Effector memory CD4-positive, alpha-beta T cell (primary cell): ENCODE measurements at places on chromosomes 3 and 15.

GRCh38 chr3:144104679-144105078, 133.1 kb downstream of the DIPK2A start:
- DNase-seq: no peak

GRCh38 chr3:163838769-163839168, 1239.5 kb downstream of the SI start:
- no peak for DNase-seq

DNA sequence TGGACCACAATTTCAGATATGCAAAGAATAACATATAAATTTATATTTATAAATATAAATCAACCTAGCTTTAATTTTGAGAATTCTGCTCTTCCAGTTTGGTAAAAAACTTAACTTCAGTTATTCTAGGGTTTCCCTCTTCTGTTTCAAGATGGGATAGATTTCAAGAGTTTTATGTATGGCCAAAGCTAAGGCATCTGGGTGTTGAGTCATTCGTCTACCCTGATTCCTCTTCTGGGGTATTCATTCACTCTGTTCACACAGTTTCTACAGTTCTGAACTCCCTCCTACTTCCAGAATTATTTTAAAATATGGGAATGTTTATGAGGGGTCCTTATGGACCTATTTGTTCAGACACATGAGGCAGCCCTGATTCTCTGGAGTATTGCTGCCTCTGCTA, 4.2 kb upstream of the FGF7 start:
- DNase-seq: no peak

DNA sequence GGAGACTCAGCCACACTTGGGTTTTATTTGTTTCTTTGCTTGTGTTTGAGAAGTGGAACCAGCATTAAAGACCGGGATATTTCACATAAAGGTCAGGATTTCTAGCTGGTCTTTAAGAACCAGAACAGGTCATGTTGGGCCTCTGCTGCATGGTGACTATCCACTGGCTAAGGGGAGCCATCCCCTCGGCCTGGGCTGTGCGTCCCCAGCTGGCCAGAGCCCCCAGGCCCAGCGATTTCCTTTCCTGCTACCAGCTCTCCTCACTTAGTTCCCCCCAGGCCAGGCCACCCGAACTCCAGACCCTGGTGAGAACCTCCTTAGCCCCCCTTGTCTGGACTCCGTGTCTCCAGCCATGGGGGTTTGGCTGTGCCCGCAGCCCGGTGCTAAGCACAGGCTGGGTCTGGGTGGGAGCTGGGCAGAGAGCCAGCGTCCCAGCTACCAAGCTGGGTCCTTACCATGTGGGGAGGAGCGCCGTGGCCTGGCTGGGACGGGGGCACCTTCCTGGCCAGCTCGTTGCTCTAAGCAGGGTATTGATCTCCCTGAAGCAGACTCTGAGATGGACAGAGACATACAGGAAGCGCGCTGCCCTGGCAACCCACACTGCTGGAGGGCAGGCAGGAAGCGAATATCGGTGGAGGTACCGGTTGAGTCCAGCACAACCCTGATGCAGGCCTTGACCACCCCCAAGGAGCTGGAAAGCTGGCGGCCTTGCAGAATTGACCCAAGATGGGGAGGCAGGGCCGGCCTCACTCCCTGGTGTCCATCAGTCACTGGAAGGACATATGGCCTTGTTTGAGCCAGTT, 49.4 kb downstream of the KLF15 start:
- DNase-seq: no peak

GRCh38 chr3:124588794-124589193, 141.5 kb upstream of the UMPS start:
- DNase-seq: no peak

DNA sequence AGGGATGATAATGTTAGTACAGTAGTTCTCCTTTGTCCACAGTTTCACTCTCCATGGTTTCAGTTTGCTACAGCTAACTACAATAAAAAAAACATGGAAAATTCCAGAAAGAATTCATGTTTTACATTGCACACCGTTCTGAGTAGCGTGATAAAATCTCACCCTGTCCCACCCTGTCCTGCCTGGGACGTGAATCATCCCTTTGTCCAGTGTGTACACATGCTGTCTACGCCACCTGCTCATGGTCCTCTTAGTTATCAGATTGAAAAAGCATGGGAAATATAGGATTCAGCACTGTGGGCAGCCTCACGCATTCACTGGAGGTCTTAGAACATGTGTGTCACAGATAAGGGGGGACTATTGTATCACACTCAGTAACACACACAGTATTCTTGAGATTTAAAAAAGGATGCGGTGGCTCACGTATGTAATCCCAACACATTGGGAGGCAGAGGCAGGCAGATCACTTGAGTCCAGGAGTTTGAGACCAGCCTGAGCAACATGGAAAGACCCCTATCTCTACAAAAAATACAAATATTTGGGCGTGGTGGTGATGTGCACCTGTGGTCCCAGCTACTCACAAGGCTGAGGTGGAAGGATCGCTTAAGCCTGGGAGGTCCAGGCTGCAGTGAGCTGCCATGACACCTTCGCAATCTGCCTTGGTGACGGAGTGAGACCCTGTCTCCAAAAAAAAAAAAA, 8.7 kb upstream of the FLNB start:
- no peak for DNase-seq
